M059J (cell line): ENCODE measurements at places on chromosomes 6 and 20.
A peak's percentile ranks its signal among the peaks of the same experiment; 100 is the strongest.

GRCh38 chr6:90230548-90231215 lies 66.0 kb downstream of the BACH2 start:
- no peak for DNase-seq

GRCh38 chr6:145069966-145070365 lies 665.4 kb downstream of the EPM2A start:
- peak; percentile 63 for DNase-seq

GRCh38 chr6:109461733-109462526 lies 6.4 kb upstream of the MICAL1 start:
- peak; percentile 48 for DNase-seq

DNA sequence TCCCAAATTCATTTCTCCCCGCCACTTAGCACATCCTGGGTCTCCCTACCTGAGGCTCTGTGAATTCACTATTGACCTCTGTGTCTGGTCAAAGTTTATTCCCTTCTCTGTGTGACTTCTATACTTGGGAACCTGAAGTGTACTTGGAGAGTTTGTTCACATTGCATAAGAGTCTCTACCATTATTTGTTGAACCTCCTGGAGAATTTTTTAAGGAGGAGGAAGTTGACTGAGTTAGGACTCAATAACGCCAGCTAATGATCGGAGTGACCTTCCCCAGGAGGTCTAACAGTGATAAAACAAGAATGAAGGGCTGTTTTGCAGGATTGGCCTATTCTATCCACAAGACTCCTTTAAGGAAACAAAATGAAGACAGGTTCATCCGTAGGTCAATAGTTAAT lies 23.6 kb downstream of the STMND1 start:
- DNase-seq, result no peak

DNA sequence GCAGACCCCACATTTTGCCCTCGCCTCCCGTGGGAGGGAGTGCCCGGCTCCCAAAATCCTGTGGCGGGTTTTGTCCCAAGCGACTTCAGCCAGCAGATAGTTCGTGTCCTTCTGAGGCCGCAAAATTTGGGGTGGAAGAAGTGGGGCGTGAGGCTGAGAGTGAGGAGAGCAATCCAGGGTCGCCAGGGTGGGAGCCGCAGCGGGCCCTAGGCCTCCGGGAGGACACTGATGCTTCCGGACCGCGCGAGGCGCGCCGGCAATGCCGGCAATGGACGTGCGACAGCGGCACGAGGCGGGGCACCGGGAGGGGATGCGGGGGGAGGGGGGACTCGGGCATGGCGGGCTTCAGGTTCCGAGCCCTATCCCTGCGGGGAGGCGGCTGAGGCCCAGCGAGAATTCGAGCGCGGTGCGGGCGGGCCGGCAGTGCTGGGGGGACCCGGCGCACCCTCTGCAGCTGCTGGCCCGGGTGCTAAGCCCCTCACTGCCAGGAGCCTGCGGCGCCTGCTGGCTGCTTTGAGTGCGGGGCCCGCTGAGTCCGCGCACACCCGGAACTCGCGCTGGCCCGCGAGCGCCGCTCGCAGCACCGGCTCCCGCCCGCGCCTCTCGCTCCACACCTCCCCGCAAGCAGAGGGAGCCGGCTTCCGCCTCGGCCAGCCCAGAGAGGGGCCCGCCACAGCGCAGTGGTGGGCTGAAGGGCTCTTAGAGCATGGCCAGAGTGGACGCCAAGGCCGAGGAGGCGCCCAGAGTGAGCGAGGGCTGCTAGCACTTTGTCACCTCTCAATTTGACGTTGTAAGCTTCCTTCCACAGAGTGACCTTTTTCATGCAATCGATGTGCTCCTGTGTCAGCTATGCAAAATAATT lies 143.8 kb downstream of the LPA start:
- peak; percentile 65 for DNase-seq

GRCh38 chr20:52332649-52333250 lies 141.2 kb upstream of the ZFP64 start:
- no peak for DNase-seq

- peak; percentile 25 for DNase-seq
These were observed 4.9 kb downstream of the ARID1B start for GRCh38 chr6:156781861-156782631.

- DNase-seq, result no peak
These were observed 8.5 kb upstream of the MRS2 start for GRCh38 chr6:24394061-24394779.

DNA sequence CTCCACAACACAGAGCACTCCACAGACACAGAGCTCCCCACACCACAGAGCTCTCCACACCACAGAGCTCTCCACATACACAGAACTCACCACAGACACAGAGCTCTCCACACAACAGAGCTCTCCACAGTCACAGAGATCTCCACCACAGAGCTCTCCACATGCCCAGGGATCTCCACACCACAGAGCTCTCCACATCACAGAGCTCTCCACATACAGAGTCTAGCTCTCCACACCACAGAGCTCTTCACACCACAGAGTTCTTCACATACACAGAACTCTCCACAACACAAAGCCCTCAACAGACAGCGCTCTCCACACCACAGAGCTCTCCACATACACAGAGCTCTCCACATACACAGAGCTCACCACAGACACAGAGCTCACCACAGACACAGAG lies 55.3 kb downstream of the ERMARD start:
- no peak for DNase-seq

DNA sequence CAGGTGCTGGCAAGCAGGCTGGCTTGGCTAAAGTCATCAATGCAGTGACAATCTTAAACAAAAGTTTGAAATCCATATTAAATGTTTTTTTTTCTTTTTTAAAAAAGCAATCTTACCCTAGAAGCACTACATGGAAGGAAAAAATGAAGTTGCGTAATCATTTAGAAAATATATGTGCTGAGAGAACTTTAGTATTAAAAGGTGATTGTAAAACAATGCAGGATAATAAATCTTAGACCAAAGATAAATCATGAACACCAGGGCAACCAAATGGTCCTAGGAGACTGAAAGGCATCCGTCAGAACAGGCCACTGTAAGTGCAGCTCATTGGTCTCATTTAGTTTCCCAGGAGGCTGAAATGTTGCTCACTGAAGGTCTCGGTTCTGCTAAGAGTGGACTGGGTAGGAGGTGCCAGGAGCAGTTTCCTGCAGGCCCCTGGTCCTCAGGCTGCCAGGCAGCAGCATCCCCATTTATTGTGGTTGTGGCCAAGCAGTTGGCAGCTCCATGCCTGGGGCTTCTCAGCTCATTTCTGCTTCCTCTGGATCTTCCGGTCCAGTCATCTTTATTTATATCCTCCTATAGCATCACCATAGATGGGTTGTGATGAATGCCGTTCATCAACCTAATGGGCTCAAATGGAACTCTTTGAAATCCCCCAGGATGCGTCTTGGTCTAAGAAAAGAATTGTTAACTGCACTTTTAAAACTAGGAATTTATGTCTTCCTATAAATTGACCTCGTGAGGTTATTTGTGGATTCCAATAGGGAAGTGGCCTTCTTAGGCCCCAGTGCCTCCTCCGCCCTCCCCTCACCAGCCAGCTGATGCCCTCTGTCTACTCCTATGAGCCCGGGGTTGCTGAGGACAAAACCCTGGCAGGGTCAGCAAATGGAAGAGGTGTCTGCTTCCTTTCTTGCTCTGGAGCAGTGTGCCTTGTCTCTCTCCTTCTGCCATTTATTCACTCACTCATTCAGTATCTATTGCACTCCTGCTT lies 269.0 kb downstream of the UST start:
- DNase-seq, result peak; percentile 68

DNA sequence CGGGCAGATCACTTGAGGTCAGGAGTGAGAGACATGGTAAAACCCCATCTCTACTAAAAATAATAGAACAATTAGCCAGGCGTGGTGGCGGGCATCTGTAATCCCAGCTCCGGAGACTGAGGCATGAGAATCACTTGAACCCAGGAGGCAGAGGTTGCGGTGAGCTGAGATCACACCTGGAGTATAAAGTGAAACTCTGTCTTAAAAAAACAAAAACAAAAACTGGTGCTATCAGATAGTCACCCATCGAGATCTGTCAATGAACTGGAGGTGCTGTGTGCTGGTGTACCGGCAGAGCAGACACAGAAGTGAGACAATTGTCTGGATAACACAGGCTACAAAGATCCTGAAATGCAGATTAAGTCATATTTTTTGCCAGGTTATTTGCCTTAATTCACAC lies 24.7 kb downstream of the CTCFL start:
- DNase-seq, result no peak

DNA sequence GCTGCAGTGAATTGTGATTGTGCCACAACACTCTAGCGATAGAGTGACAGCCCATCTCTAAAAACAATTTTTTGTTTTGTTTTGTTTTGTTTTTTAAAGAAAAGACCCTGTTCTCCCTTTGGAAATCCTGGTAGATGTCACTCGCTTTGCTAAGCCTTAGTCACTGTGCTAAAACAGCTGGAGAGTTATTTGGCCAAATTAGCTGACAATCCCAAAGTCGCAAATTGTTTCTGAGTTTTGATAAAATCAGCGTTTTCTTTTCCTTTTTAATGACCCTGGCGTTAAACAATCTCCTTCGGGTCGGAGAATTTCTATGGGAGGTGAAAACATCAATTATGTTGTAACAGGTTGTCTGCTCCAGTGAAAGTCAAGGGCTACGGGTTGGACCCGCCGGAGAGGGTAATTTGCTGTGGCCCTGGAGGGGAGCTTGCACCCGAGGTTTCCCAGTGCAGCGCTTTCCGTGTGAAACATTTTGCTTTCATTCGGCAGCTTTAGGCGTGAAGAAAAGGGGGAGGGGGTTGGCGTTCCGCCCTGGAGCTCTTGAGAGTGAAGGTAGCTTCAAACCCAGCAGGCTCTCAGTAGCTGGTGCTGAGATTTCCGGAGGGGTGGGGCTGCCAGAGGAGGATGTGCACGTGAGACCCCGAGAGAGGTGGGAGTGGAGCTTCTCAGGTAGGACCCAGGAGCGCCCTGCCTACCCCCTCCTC lies 296.6 kb downstream of the PHACTR1 start:
- DNase-seq, result peak; percentile 9

GRCh38 chr6:135901774-135902524 lies 50.4 kb downstream of the PDE7B start:
- no peak for DNase-seq

- no peak for DNase-seq
These were observed 47.0 kb downstream of the TNFAIP3 start for GRCh38 chr6:137913996-137914529.

GRCh38 chr6:14286634-14287428 lies 169.3 kb downstream of the CD83 start:
- DNase-seq, result peak; percentile 60

DNA sequence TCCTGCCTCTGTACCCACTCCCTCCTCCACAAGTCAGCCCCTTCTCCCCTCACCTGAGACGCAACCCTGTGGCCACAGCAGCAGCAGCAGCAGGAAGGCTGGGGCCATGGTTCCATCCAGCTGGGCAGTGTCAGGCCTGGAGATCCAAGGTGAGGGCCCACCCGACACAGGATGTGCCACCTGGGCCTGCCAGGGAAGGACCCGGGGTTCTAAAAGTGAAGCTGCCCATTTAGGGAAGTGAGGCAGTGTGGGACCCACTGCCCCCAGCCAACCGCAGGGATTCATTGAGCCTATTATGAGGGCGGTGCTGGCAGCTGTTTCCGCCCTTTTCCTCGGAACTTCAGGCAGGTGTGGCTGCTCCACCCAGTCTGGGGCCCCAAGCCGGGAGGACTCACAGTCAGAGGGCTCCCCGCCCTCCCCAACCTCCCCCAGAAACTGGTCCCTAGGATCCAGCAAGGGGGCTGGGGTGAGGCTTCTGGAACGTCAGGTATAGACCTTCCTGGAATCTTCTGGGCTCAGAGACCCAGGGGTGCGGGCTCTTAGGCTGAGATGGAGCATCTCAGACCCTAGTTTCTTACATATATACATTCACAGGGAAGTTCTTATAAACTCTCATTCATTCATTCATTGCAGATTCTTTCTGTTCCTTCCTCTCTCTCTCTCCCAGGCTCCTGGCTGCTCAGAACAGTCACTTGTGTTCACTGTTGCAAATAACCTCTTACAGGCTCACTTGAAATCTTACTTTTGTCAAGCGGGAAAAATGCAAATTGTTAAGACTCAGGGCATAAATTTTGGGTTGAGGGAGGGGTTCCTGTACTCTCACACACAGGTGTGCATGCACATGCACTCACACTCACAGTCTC lies at the start of gene TREML2:
TREML2 (minus strand) TSS at position 249 of the 863 bp plus-strand sequence; CDS start at position 108, 141 bp downstream.
- DNase-seq, result no peak

DNA sequence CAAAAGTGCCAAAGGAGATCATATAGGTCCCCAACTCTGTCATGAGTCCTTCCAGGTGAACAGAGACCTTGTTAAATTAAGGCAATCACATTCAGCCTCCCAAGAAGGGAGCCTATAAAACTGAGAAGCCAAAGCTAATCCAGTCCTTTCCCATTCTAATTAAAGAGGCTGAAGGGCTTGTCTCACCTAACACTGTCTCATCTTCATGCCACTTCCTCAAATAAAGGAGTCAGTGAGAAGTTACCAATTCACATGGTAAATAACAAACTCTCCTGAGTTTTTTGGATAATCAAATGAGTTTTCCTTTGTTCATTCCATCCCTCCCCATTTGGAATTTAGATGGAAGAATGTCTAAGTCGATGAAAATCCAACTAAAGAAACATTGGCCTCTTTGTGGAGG lies 242.8 kb downstream of the UST start:
- DNase-seq, result no peak

GRCh38 chr20:25368526-25368925 lies 22.1 kb downstream of the ABHD12 start:
- no peak for DNase-seq

- DNase-seq, result no peak
These were observed 32.5 kb downstream of the BFSP1 start for GRCh38 chr20:17498641-17499040.

GRCh38 chr6:63236398-63236817 lies 25.1 kb downstream of the FKBP1C start:
- no peak for DNase-seq

DNA sequence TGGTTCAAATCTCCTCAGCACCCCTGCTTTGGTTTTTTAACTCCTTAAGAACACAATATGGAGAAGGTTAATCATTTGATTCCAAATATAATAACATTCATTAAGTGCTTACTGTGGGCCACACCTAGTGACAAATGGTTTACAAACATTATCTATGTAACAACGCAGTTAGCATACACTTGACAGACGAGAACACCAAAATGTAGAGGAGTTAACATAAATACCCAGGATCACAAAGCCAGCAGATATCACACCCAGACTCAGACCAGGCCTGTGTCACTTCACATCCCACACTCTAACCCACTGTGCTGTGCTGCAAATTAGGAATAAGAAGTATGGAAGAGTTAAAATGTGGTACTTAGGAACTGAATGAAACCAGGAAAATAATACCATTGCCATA lies 82.9 kb downstream of the AGPAT4 start:
- DNase-seq, result no peak

DNA sequence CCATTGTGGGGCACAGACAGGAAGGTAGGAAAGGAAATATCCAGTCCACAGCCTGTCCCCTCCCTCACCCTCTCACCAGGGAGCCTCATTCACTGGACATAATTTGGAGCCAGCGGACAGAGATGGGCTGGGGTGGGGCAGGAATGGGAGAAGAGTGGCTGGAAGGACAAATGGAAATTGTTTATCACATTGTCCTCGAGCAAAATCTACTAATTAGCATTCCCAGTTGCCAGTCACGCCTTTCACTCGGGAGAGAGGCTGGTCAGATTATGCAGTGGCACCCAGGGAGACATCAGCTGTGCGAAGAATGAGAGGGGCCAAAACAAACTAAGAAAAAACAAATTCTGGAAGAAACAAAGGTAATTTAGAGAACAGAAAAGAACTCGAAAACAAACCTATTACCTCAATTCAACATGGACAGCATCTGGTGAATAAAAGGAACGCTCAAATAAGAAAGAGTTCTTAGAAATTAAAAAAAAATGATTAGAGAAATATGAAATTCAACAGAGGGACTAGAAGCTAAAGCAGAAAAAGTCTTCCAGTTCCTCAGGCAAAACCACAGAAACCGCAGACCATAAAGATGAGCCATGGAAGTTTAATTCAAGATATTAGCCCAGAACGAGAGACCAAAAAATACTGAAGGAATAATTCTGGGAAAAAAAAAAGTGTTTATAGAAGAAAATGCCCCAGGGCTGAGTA lies 108.5 kb upstream of the RALGAPA2 start:
- DNase-seq, result peak; percentile 67
